ENCODE measurements at places on chromosomes 6 and 20.

GRCh38 chr6:141026504-141026903 lies 1106.2 kb upstream of the GJE1 start:
- no peak for DNase-seq

- no peak for DNase-seq
These were observed 165.1 kb upstream of the SLC24A3 start for GRCh38 chr20:19047040-19047950.

GRCh38 chr20:63021356-63022321 lies 14.9 kb upstream of the BHLHE23 start:
- DNase-seq = no peak

- DNase-seq = no peak
These were observed 140.7 kb upstream of the FLRT3 start for GRCh38 chr20:14478126-14478525.

GRCh38 chr6:127547215-127547614 lies 28.1 kb upstream of the MTCL3 start:
- peak; percentile 29 for DNase-seq

GRCh38 chr6:134983823-134984222 lies 33.9 kb upstream of the ALDH8A1 start:
- DNase-seq = no peak

GRCh38 chr6:52399511-52400312 lies 20.4 kb upstream of the EFHC1 start:
- peak; percentile 78 for DNase-seq

DNA sequence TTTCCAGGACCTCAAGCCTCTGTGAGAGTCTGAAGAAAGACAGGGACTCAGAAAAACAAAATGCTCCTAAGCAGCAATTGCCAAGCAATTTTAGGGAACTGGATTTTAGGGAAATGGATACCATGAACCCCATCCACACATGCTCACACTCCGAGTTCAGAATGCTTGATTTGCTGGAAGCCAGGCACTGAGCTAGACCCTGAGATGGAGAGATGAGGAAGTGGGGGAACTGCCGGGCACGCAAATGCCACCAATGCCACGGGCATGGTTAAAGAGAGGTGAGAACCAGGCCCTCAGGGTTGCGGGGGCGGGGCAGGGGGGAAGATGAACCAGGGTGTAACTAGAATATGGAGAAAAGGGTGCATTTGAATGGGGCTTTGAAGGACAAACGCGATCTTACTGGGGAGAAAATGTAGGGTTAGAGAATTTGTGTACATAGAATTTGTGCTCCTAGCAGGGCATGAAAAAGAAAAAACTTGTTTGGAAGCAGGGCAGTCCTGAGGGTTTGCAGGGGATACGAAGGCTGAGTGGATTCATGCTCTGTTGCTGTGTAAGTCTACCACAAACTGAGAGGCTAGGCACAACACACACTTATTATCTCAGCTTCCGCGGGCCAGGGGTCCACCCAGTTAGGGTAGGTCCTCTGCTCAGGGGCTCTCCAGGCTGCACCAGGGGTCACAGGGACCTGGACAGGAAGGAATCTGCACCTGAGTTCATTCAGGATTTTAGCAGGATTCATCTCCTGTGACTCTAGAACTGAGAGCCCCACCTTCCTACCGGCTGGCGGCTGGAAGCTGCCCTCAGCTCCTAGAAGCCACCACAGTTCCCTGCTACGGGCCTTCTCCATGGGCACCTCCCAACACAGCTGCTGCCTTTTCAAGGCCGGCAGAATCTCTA lies 108.0 kb downstream of the SNX5 start:
- DNase-seq = no peak

- no peak for DNase-seq
These were observed 126.0 kb upstream of the RREB1 start for GRCh38 chr6:6981681-6982322.

GRCh38 chr6:142833054-142833453 lies 111.9 kb downstream of the HIVEP2 start:
- DNase-seq = peak; percentile 98

DNA sequence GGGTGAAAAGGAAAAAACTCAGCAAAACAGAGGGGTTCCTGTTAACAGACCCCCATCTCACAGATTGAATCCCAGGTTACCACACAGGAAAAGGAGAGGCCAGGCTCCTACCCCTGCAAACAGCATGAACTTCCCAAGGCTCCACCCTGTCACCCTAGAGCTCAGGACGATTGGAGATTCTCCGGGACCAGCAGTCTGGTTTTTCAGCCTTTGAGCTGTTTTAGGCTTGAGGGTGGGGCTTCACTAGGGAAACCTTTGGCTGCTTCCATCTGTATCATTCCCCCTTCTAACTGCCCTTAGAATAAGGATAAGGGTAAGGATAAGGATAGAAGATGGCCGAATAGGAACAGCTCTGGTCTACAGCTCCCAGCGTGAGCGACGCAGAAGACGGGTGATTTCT lies 16.0 kb downstream of the C6orf58 start:
- DNase-seq = no peak

- DNase-seq = no peak
These were observed 205.5 kb downstream of the ZNF217 start for GRCh38 chr20:53387983-53388675.

DNA sequence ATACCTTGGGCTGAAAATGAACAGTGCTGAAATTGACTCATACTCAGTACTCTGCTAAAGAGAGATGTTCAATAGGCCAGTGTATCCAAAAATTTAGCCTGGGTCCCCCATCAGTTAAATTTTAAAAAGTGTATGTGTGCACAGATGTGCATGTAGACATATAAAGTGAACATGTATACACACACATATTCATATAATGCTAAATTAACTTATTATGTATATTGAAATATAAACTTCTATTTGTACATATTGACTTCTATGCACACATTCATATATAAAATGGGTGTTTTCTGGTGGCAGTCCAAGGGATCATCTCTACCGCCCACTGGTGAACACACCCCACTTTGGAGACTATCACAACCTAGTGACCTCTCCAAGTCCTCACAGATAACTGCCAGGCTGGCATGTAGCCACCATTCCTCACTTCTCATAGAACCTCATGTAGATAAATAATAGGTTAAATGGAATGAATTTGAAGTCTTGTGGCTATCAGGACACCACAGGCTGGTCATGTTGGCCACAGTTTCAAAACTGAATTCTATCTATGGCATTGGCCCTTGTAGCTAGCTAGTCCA lies 8.8 kb downstream of the SLC22A16 start:
- DNase-seq = no peak

GRCh38 chr20:37291724-37292126 lies 2.3 kb downstream of the MANBAL start:
- DNase-seq = no peak

- DNase-seq = no peak
These were observed 18.9 kb downstream of the CDH26 start for GRCh38 chr20:59977086-59977485.

DNA sequence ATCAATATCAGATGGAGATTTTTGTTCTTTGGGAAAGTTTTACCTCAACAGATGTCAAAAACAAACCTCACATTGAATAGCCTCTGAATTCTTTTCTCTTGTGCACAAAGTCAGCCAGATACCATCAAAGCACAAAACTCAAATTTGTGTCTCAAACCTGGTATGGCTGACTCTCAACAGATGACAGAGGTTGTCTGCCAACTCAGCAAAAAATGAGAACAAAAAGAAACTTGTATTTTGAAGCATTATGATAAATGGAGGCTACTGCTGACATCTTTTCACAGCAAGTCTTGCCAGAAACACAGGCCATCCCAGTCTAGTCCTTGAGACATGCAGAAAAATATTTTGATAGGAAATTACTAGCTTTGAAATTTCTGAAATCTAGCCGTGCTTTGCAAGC lies 79.8 kb downstream of the KIF16B start:
- no peak for DNase-seq

DNA sequence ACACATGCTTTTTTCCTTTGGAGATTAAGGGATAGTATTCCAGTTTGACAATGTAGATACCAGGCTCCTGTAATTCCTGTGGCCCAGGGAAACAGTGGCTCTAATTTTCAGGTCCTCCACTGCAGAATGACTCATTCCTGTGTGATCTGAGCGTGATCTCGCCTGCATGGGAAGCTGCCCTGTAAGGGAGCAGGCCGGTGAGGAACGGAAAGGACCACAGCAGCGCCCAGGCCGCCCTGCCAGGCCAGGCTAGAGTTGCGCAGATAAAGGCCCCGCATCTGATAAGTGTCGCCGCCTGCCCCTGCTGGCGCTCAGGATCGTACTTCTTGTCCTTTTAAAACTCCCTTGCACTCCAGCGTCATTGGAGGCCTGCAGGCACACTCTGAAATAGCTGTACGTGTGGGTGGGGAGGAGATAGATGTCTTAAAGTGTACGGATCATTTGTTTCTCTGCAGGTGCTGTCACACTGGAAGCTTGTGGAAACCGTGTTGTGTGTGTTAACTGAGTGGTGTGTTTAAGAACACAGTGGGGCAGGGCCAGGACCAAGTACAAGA lies 60.7 kb downstream of the SYNJ2 start:
- DNase-seq = peak; percentile 95

DNA sequence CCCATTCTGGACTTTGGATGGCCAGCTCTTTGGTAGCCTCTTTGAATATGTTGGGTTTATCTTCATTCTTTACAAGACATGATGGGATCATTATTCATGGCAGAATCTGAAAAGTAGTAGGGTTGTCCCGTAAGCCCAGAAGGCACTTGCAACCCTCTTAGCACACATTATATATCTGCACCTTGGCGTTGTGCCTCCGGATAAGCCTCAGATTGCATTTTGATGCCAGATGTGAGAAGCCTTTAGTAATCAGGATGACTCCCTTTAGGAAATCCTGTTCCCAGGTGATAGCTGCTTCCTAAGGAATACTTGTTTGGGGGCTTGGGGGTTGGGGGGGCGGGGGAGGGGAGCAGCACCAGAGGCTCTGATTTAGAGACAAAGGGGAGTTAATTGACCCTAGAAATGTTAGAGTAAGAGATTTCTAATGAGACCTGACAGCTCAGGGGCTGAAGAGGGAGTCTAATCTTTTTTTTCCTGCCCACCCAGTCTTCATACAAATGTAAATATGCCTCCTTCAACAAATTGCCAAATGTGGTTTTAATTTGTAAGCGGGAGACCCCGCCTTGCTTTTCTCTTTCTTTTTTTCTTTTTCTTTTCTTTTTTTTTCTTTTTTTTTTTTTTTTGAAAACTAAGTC lies 55.1 kb downstream of the JAG1 start:
- DNase-seq = no peak

DNA sequence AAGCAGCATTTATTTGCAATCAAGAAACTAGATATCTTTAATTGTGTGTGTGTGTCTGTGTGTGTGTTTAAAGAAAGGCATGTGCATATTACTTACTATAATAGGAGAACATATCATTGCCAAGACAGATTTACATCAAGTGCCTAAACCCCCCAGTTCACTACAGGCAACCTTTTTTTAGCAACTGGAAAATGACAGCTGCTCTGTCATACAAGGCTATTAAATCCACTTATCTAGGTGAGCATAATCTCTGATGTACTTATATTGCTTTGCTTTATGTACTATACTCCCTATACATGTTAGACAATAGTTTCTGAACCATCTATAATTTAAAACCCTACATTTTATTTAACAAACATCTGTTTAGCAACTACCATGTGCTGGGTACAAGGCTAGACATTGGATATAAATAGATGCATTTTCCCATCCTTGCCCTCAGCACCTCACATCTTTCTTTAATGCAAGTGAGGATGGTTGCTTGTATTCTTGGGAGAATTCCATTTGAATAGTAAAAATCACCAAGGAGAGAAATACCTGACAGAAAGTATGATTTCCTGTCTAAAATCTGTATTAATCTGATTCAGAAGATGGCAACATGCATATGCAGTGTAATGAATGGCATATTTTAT lies 398.3 kb downstream of the LAMA2 start:
- DNase-seq = no peak

All from ELR (cell line).